ENCODE measurements at places on chromosomes 5 and 9.

DNA sequence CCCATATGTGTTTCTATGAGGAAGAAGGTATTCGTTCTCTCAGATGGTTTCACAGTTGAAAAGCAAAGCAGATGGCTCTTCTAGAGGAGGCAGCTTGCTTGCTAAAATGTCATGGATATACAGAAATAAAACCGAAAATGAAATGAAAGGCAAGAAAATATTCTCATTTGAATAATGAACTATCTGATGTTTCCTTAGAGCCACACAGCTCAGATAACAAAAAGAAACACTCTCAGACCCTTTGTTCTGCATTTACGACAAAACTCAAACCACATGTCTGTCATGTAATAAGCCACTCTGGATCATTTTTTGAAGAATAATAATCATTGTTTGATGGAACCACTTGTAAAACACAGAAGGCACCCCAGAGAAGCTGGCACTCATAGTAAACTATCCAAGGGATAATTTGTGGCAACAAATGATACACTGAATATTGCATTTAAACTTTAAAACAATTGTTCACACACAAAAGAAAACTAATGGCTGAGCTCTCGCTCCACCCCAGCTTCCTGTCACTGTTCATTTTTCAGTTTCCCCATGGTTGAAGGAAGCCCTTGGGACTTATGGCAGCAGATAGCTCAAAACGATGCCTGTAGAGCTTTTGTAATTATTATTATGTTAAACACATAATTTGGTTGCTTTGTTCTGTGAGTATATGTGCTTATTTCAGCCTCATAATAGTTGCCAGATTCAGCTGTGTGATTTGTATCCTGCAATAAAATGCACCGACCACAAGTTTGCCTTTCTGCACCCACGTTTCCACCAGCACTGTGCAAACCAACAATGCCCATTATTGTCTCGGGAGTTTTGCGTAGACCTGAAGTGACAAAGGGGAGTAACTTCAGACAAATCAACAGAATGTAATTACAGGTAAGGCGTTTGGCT is 256.0 kb downstream of the TMEM167A start:
- DNase-seq: peak; percentile 72

- no peak for DNase-seq
These were observed 50.1 kb downstream of the DRD1 start for GRCh38 chr5:175393897-175394296.

- DNase-seq: no peak
These were observed 144.9 kb downstream of the BARX1 start for GRCh38 chr9:93810028-93810971.

GRCh38 chr5:66617226-66617861 is 21.2 kb downstream of the MAST4 start:
- DNase-seq: no peak

GRCh38 chr5:78912085-78912771 is 72.9 kb downstream of the ARSB start:
- no peak for DNase-seq

Data from A673 (cell line).